Tongue (tissue), 3 donors: ENCODE measurements at places on chromosomes 6 and 20. TPM values are rescaled to one million over a fixed set of nuclear protein-coding genes. Genes with fewer than 3 reads are reported as not detected.

Gene FOXF2
- total RNA-seq: 15.4 TPM

- DNase-seq: no peak
These were observed 35.6 kb upstream of the MICB start for GRCh38 chr6:31462026-31462963.

Gene NAA20
- 41.2 TPM for total RNA-seq

GRCh38 chr6:111672761-111673450 is 67.2 kb upstream of the TRAF3IP2 start:
- DNase-seq: no peak

Gene MOG
- total RNA-seq: not detected

GRCh38 chr6:144757299-144757698 is 472.2 kb downstream of the UTRN start:
- DNase-seq: no peak
